ENCODE measurements at places on chromosomes 12 and 14.

DNA sequence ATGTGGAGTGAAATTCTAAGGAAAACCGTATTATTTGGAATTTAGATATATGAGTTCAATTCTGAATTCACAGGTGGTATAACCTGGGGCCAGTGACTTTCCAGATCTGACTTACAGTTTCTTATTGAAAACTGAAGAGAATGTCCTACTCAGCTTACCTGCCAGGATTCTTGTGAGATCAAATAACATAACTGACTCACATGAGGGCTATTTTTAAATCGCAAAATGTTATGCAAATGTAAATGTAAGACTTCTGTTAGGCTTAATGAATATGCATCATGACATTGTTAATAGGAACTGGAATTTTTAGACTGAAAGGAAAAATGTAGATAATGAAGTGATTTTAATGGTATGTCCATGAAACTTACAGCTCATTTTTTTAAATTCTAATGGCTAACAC, 1142.1 kb downstream of the FLRT2 start:
- no peak for DNase-seq

- no peak for DNase-seq
Measured at GRCh38 chr14:57560681-57561080, 67.0 kb upstream of the CCDC198 start.

GRCh38 chr14:57761800-57762199, 104.1 kb downstream of the SLC35F4 start:
- no peak for DNase-seq

GRCh38 chr14:69346710-69347109, 51.4 kb downstream of the ERH start:
- no peak for DNase-seq

DNA sequence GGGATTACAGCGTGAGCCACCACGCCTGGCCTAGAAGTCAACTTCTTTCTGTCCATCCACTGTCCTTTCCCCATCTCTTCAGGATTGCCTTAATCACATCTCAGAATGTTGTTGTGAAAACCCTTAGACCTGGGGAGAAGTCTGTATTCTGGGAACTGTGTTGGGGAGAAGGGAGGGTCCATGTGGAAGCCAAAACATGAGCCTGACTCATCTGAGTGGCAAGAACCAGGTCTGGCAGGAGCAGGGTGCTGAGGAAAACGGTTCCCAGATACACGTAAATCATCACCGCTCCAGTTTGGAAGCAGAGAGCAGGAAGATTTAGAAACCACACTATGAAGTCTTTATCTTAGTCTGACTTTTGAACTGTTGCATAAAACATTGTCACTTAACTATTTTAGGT, 245.6 kb upstream of the RGS6 start:
- DNase-seq, result no peak

Measured in vagina (tissue), 2 donors.